ENCODE measurements at places on chromosomes 5 and 9.

DNA sequence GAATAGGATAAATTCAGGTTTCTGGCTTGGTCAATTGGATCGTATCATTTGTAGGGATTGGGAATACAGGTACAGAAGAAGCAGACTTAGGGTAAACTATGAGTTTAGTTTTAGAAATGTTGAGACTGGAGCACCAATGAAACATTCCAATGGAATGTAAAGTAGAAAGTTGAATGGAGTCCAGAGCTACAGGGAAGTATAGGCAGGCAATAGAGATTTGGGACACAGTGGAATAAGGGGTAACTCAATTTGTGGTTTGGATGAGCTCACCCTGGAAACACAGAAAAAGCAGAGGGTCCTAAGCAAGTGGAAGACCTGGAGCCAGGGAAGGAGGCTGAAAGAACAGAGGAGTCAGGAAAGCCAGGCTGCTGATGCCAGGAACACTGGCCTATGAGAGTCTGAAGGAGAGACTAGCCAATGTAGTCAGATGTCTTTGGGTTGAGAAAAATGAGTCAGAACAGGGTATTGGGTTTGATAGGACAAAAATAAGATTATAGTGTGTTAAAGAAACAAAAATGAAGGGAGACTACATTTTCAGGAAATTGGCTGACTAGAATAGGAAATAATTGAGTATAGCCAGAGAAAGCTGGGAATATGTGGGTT, 72.8 kb downstream of the STARD4 start:
- DNase-seq: no peak

DNA sequence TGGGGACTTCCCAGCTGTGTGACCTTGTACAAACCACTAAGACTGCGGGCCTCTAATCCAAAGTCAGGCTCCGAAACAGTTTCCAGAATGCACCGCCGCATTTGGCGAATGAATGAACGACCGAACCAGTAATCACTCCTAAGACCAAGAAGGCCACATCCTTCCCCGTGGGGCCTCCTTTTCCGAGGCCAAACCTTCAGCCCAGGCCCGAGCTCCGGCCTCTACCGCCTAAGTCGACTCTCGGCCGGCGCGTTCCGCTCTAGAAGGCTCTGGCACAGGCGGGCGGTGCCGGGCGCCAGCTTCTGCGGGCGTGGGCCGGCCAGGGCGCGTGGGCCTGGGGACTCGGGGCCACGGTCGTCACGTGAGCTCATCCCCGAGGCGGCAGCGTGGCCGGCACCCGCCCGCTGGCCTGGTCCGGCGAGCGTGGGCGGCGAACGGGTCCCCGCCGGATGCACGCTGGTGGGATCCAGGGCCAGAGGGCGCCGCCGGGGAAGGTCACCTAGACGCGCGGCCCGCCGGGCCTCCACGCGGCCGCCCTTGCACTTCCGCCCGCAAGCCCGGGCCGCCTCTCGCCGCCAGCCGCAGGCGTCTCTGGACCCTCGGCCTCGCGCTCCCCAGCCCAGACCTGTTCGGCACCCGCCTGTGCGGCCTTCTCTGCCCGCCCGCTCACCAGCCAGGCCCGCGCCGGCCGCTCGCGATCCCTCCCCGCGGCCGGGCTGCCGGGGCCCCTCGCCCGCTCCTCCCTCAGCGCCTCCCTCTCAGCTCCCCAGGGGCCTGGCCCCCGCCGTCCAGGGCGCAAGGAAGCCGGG, 754 bp downstream of the VDAC1 start:
- peak; percentile 60 for DNase-seq

GRCh38 chr9:76592091-76592973, 133.3 kb downstream of the GCNT1 start:
- peak; percentile 89 for DNase-seq

GRCh38 chr5:107149243-107150005, 521.3 kb downstream of the EFNA5 start:
- DNase-seq: no peak

DNA sequence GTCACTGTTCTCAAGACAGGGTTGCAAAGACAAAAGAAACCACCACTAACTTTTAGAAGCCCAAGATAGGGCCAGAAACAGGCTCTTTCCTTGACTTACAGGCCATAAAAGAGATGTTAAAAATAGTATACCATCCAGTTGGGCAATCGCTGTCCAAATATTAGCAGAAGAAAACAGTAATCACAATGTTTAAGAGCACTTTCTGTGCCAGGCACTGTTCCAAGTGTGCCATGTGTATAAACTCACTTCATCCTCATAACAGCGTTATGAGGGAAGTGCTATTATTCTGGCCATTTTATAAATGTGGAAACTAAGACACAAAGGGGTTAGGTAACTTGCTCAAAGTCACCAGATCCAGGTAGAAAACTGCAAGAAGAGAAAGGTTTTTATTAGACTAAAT, 111.7 kb downstream of the KCNN2 start:
- DNase-seq: no peak

DNA sequence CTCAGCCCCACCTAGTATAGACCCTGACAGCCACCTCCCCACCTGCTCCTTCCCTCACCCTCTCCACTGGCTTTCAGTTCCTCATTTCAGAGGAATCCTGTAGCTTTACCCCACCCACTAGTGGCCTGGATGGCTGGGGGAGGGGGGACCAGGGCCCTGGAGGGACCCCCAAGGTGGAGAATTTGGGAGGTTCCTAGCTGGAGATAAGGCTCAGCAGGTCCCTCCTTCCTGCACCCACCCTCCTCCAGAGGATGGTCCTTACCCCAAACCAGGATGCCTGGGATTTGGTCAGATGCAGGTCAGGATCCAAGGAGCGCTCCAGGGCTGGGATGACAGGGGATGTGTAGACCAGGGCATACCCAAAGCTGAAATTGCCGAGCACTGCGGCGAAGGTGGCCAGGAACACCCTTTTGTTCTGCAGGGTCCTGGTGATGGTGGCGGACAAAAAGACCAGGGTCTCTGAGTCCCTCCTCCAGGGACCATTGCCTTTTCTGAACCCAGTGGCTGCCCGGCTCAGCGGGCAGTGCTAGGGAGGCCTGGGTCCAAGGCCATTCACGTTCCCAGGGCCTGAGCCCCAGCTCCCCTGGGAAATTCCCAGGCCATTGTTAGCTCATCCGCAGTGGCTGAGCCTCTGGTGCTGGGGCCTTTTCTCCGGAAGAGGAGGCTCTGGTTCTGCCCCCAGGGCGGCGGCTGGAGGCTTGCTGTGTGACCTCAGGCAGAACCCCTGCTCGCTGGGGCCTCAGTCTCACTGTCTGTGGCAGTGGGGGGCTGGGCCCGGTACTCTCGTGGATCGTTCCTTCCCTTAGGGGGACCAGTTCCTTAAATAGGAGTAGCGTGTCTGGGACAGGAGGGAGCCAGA, 678 bp downstream of the SLC2A6 start:
- DNase-seq: peak; percentile 70

- no peak for DNase-seq
Observed at GRCh38 chr5:94901191-94901979, 282.9 kb downstream of the SLF1 start.

DNA sequence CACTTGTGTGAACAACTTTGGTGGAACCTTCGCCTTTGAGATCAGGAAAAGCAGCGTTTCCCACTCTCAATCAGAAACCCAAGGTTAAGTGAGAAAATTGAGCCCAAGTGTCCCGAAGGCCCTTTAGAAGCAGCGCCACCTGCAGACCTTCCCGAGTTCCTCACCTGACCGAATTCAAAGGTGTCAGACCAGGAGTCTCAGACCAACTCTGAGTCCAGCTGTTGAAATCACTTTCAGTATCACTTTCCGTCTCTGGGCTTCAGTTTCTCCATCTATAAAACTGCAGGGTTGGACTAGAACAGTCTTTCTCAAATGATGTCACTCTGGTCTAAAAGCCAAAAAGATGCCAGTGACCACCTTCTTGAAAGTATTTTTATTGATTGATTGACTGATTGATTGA, 31.7 kb upstream of the GRHPR start:
- DNase-seq: peak; percentile 15

GRCh38 chr5:126794157-126794828, 17.4 kb downstream of the LMNB1 start:
- DNase-seq: no peak

DNA sequence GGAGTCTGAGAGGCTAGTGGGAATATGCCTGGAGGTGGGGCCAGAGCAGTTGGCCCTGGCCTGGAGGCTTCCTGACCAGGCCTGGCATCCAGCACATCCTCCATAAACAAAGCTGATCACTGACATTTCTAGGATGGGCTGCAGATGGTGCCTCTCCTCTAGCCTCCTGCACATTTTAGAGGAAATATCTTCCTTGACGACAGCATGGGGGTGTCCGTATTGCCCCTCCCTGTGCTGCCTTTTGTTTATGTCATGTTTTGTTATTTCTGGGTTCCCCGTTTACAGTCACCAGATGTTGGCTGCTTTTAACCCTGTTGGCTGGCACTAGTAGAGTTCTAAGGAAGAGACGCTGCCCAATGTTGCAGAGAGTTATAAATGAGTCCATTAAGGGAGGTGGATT, 148.5 kb downstream of the PHF2 start:
- DNase-seq: no peak

GRCh38 chr9:119961774-119962424, 592.7 kb upstream of the BRINP1 start:
- DNase-seq: peak; percentile 42

DNA sequence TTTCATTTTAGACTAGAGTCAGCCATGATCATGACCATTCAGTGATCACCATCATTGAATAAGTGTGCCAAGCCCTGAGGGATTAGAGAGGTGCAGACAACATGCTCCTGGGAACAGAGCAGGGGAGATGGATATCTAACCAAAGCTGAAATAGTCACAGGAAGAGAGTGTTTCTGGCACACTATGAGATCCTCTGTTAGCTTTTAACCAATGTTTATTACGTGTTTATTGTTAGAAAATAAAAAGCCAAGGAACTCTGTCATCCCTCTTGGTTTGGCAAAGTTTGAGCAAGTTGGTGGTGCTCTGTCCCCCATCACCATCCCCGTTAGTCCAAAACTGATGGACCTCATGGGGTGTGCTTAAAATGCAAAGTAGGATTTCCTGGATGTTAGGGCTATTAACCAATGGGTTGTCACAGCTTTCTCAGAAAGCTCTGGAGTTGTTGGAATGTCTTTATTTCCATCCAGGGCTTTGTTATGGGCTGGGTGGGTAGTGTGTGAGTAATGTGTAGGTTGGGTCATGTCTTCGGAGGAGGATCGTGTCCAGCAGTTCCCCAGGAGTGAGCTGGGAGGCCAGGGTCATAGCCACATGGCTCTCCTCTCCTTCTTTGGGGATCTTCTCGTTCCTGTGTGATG, 34.9 kb downstream of the SLC28A3 start:
- DNase-seq: no peak

DNA sequence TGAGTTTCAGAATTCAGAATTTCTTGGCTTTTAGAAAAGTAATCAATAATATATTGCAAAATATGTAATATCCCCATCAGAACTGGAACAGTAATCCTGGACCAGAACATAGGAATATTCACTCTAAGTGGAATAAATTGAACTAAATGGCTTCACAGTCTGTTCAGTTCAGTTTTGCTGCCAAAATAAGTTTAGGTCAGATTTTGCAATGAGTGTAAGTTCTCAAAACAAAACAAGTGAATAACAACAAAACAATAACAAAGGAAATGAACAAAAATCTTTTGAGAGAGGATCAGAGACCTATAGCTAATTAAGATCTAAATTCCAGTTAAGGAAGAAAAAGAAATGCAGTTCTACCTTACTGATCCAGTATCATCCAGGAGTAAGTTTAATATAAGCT, 9.3 kb downstream of the PTGER4 start:
- no peak for DNase-seq

GRCh38 chr5:169728418-169728817, 91.3 kb downstream of the DOCK2 start:
- DNase-seq: no peak

- DNase-seq: no peak
Observed at GRCh38 chr5:154015071-154015693, 23.5 kb downstream of the FAM114A2 start.

DNA sequence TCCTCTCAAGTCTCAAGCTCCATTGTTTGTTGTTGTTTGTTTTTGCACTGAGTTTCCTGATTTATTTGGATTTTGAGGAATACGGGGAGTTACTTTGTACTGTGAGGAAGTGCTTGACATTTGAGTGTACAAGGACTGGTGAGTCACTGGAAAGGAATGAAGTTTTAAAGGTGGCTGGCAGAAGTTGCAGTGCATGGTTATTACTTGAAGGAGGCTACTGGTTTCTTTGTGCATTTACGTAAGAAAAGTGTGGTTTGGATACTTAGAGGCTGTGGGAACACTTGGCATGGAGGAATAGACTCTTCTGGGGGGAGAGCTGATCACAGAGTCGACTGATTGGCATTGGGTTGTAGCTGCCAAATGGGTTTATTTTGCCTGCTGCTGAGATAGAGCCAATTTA, 919.0 kb downstream of the TAF11L14 start:
- no peak for DNase-seq

GRCh38 chr5:72248410-72248981, 71.5 kb downstream of the MRPS27 start:
- no peak for DNase-seq

- DNase-seq: no peak
Observed at GRCh38 chr9:122109035-122109813, 16.1 kb upstream of the TTLL11 start.

DNA sequence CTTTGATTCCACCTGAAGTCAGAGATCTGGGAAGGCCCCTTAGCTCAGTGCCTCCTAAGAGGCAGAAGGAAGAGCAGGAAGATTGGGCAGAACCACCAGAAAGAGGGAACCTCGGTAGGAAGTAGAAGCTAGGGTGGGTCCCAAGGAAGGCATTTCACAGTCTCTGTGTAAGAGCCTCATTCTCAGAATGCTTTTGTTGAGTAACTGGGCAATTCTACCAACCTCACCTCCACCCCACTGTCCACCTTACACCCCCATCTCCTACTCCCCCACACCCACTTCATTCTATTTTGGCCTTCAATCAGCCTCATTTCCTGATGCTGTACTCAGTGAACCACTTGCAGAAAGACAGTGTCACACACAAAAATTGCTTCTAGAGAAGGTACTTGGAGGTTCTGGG, 3.5 kb downstream of the HBEGF start:
- peak; percentile 65 for DNase-seq

DNA sequence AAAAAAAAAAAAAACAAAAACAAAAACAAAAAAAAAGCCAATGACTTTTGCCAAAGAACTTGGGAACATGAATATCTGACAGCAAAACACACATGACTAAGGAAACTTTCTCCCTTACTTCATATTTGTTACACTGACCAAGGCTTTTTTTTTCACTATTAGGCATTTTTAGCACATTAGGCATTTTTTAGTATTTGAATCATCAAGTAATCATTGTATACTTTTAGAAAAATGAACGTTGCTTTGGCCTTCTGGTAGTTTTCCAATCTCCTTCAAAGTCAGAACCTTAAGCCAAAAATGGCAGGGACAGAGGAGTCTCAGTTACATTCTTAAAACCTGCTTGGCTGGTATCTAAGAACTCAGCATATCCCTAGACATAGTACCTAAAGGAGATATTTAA, 19.3 kb downstream of the NREP start:
- DNase-seq: no peak
